ENCODE measurements at places on chromosomes 2 and 18.
A peak's percentile ranks its signal among the peaks of the same experiment; 100 is the strongest.

- no peak for DNase-seq
These were observed 65.5 kb upstream of the PMAIP1 start for GRCh38 chr18:59834267-59834666.

DNA sequence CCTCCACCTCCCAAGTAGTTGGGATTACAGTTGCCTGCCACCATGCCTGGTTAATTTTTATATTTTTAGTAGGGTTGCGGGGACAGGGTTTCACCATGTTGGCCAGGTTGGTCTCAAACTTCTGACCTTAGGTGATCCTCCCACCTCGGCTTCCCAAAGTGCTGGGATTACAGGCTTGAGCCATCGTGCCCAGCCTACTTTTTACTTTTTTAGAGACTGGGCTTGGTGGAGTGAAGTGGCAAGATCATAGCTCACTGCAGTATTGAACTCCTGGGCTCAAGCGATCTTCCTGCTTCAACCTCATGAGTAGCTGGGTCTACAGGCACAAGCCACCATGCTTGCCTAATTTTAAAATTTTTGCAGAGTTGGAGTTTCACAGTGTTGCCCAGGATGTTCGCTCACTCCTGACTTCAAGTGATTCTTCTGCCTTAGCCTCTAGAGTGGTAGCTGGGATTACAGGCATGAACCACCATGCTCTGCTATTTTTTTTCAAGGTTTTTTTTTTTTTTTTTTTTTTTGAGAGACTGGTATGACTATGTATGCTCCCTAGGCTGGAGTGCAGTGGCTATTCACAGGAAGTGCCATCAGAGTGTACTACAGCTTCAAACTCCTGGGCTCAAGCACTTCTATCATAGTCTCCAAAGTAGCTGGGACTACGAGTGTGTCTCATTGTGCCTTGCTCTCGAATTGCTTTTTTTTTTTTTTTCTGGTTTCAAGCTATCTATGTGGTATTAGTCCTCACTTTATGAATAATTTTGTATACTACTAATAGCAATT is 11.9 kb downstream of the MSH2 start:
- DNase-seq: no peak

- DNase-seq: no peak
These were observed 177.2 kb downstream of the NEDD4L start for GRCh38 chr18:58221060-58221725.

- no peak for DNase-seq
These were observed 181.9 kb upstream of the DLGAP1 start for GRCh38 chr18:4636967-4637366.

- DNase-seq: no peak
These were observed 103.6 kb upstream of the SOX11 start for GRCh38 chr2:5588601-5589000.

DNA sequence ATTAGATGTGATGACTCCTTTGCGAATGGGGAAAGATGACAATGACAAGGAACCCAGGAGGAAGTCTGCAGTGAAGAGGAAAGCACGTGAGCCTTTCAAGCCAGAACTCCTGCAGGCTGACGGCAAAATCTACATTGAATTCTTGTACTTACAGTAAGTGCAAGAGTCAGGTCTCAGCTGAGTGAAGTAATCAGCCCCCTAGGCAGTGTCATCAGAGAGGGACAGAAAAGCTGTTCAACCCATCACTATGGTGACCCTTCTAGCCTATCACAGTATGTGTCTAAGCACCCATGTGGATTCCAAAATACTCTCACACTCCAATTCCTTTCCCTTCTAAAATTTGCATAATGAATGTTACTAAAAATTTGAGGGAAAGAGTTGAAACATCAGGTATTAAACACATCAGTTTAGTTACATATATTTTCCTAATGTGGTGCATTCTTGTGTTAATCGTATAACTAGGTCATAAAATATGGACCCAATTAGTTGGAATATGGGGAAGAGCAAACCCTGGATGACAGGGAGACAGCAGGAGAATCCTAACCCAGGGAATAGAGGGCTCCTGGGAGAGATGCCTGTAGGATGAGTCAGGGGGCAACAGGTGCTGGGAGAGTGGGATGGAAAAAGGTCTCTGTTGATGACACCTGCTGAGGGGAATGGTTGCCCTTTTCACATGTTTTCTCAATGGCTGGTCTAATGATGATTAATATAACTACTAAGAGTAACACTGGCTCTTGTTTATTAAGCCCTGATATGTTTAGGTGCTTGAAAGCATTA is 39.5 kb downstream of the VWC2L start:
- DNase-seq: no peak

GRCh38 chr2:142462306-142462705 is 331.5 kb upstream of the LRP1B start:
- DNase-seq: no peak

GRCh38 chr2:216346781-216347180 is 25.5 kb downstream of the MARCHF4 start:
- peak; percentile 26 for DNase-seq

- DNase-seq: no peak
These were observed 14.9 kb downstream of the EMX1 start for GRCh38 chr2:72932045-72932740.

- no peak for DNase-seq
These were observed 112.8 kb upstream of the SLC39A10 start for GRCh38 chr2:195543902-195544894.

- no peak for DNase-seq
These were observed 3.2 kb downstream of the STK17B start for GRCh38 chr2:196168181-196168580.

GRCh38 chr18:51153659-51154371 is 43.7 kb downstream of the MEX3C start:
- DNase-seq: peak; percentile 69

DNA sequence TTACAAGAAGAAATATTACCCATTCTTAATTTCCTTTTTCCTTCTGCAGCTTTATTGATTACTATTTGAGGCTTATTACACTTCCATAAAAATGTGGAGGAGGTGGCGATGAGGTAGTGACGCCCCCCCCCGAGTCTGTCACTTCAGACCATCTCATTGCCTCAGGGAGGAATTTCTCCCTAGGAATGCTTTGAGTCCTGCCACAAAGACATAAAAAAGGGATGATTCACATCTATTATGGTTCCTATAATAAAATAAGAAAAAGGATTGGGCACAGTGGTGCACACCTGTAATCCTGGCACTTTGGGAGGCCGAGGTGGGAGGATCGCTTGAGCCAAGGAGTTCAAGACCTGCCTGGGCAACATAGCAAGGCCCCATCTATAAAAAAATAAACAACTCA is 93.7 kb downstream of the AOX1 start:
- no peak for DNase-seq

DNA sequence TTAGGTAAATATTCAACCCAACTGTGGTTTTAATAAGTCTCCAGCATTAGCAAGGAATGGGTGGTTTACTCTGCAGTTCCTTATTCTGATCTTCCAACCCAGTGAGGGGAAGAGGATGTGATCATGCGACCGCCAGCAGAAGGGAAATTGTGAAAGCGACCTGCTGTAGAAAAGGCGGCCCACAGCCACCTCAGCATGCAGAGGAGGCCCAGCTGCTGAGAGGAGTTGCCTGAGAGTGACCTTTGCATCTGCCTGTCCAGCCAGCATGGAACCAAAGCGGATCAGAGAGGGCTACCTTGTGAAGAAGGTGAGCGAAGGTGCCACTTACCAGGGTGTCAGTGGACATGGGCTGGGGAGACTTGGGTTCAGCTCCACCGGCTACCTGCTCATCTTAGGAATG is at the start of gene PLEK:
PLEK (plus strand) TSS at position 196 of the 400 bp plus-strand sequence; CDS start at position 266, 70 bp downstream.
- DNase-seq: no peak

DNA sequence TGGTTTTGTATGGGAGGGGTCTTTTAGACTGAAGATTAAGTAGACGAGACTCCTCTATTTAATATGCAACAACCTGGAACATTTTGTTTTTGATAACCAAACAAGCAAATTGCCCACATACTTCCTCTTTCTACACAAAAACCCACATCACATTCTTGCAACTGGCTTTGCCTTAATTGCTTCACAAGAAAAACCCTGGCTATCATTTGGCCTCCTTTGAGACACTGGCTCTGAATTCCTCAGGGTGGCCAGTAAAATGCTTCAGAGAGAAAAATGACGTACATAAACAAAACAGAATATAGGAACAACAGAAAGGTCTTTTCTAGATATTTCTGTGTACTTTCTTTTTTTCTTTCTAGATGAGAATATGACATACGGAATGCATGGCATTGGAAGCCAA is 103.0 kb downstream of the TRIB2 start:
- DNase-seq: no peak

GRCh38 chr2:229118927-229119326 is 152.2 kb downstream of the PID1 start:
- no peak for DNase-seq

DNA sequence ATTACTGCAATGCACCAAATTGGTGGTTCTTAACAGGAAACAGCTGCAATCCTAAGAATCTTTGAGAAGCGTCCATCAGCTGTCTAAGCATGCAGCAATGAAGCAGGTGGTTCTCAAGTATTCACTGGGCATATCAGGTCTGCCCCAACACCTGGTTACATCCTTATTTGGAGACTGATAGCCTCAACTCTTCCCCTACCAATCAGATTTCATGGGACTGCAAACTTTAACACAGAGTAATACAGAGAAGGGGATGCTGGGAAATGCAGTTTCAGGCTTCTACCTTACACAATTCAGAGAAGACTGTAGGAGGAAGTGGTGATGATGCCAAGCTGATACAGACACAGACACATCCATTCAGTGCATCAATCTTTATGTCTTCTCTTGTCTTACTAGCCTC is 240.5 kb downstream of the BCL2 start:
- no peak for DNase-seq

- DNase-seq: no peak
These were observed 3.9 kb upstream of the MBD2 start for GRCh38 chr18:54228364-54228763.

DNA sequence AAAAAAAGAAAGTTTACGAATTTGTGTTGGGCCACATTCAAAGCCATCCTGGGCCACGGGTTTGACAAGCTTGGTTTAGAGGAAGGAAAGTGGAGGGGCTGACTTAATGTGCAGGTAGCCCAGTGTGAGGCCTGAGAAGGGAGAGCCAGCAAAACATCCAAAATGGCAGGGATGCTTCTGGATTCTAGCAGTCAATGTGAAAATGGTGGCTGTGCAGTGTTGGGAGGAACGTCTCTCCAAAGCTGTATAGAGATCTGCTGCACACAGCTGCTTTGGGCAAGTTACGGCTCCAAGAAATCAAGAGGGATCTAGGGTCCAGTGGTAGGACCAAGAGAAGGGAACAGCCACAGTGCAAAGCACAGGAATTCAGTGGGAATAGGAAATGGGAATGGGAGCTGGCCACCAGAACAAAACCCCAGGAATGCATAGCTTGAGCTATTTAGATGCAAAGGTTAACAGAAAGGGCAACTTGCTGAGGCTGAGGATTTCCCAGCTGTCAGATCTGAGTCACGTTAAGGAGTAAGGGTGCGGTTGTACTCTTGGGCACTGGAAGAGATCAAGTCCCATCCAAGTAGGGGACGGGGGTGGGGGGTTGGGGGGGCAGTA is 70.6 kb downstream of the B3GNT2 start:
- DNase-seq: no peak

DNA sequence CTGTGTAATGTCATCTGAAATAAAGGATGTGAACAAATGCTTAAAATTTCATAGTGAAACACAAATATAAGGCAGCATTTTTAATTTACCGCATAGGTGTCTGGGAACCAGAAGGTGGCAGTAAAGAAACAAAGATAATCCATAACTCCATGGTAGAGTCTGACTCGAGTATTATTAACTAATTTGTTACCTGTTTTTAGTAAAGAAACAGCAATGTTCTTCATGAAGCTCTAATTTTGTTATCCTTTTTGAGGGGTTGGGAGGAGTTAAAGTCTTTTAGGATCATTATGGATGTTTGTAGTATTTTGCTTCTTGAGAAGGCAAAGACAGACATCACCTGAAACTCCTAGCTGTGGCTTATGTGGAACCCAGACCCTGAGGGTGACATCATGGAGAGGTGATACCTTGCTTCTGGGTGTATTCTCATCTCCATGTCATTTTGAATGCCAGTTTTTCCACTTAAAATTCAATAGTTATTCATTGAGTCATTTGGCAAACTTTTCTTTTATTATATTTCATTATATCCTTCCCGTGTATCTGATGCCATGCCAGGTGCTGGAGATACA is 286.2 kb upstream of the EPAS1 start:
- no peak for DNase-seq

Data from activated naive CD8-positive, alpha-beta T cell treated with anti-CD3 and anti-CD28 coated beads, Interleukin-2, amount 50 U/mL, for 24 hours (primary cell).